Activated naive CD4-positive, alpha-beta T cell (primary cell): ENCODE measurements at places on chromosomes 12 and 14.

GRCh38 chr14:93136009-93136408 lies 20.3 kb upstream of the ITPK1 start:
- no peak for DNase-seq

DNA sequence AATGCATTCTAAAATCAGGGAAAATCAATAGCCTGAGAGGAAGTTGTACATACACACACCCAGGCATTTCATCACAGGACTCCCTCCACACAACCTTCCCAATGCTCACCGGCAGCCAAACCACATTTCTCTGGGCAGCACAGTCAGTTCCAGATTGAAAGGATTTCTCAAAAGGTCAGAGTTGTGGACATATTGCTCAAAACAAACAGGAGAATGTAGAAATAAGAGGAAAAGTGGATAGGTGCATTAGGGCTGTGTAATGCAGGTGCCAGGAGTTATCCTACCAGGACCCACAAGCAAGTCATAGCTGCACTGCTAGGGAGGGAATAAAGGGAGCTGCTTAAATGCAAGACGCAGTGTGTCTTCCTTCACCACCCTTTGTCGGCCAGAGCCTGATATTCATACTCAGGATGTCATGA lies 62.9 kb downstream of the GCH1 start:
- no peak for DNase-seq

- no peak for DNase-seq
Measured at GRCh38 chr14:28142400-28143015, 624.1 kb upstream of the FOXG1 start.

GRCh38 chr14:50354527-50354926 lies 42.2 kb downstream of the CDKL1 start:
- no peak for DNase-seq

DNA sequence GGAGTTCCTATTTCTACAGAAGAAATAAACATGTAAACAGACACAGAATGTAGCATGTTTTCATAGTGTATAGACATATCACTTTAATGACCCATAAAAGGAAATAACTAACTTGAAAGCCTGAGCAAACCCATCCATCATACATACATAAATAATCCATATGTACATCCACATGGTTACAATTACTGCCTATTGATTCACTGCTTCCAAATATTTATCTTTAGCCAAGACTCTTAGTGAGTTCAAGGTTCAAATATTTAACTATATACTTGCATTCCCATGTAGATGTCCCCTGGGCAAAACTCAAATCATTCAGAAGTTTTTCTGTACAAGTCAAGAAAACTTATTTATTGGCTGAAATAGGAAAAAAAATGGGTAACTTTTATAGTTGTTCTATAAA lies 95.4 kb downstream of the CCER1 start:
- no peak for DNase-seq

- peak; percentile 32 for DNase-seq
Measured at GRCh38 chr14:64760146-64760755, 56.0 kb downstream of the PLEKHG3 start.

- DNase-seq, result peak; percentile 67
Measured at GRCh38 chr12:71664411-71665089, 449 bp downstream of the THAP2 start.

DNA sequence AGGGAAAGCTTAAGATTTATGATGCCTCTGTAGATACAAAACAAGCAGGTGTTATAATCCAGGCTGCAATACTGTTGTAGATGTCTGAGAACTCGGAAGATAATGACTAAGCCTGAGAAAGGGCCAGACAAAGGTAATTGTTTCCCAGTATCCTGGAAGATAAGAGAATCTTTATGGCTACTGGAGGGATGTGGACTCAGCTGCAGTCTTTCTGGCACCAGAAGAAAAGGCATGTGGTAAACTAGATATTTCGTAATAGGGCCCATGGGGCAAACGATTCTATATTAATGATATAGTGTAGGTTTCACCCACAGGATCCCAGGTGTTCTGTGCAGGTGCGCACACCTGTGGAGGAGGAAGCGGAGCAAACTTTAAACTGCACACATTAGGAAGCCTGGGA lies 9.2 kb upstream of the APOLD1 start:
- no peak for DNase-seq

DNA sequence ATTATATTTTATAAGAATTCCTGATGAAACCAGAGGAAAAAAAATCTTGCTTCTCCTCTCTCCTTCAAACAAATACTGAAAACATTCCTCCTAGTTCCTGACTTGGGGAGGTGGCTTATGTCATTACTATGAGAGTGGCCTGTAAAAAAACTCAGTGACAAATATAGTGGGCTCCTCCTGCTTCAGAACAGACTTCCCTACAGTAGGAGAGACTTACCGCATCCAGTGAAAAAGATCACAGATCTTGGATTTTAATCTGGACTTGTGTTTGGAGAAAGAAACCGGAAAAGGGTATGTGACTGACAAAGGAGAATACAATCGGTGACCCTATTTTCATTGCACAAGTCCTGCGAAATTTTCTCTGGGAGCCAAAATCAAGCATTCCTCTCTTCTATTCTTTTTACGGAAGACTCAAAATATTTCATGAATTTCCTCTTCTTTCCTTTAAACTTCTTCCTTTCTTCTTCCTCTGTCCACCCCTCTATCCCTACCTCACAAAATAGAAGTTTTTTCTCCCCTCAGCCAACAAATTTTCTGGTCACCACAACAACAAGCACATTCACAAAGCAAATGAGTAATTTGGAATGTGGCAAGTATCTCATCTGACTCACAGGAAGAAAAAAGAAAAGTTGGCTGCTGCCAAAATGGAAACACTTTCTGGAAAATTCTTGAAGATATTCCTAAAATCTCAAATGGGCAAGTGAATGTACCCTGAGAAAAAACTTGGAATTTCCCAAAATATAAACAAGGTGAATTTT lies 185.1 kb upstream of the CDKN3 start:
- no peak for DNase-seq

DNA sequence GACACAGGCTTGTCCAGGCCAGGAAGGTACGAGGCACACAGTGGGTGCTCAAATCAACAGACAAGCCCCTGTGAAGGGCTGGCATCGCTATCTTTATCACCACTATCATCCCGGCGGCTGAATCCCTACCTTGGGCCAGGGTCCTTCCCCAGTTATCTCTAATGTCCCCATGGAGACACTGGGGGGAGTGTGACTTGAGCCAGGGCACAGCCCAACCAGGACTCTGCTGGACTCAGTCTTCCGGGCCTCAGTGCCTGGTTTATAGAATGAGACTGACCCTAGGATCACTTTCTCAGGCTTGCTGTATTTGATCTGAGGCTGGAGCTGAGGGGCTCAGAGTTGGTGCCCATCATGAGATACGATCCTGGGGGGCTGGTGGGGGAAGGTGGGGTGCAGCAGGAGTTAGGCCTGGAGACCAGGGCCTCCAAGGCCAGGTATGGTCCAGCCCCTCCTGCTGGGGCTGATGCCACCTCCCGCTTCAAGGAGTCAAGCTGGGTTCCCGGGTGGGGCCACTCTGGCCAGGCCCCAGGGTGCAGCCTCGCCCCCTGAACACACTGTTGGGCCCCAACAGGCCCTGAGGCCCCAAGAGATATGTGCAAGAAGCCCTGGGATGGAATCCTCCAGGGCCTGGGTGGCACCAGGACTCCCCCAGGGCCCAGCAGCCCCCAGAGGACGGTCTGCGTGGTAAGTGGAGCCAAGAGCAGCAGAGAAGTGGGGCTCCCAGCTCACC lies 11.8 kb downstream of the BEGAIN start:
- no peak for DNase-seq

- DNase-seq, result no peak
Measured at GRCh38 chr14:36619853-36620252, 37.4 kb upstream of the NKX2-8 start.

DNA sequence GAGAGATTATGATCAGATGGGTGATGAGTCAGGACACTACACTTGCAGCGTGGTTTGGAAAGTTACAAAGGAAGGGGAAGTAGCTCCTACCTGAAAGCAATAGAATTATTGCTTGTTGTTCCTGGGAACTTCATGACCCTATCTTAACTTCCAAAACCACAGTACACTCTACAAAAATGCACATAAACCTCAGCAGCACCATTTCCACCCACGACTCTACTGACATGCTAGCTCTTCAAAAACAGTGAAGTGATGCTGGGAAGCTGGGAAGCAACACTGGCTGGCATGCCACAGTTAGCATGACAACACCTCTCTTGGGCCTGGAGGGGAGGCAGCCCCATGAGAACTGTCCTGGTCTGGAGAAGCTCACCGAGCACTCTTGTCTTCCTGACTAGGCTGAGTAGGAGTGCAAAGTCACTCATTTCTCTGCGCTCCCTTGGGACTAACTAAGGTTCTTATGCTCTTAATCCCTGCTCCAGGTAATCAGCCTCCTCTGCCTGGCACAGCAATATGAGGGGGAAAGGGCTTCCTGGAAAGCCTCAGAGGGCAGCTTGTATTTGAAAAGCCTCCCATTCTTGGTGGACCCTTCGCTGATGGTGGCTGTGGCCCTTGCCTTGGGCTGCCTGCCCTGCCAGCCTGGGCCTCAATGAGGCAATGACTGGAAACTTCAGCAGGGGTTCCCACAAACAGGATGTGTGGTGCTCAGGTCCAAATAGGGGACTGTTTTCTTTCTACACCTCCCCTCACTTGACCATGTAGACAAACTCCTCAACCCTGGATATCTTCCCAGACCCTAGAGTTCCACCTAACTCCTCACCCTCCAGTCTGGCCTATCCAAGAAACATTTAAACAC lies 1.2 kb downstream of the KRT3 start:
- DNase-seq, result no peak

DNA sequence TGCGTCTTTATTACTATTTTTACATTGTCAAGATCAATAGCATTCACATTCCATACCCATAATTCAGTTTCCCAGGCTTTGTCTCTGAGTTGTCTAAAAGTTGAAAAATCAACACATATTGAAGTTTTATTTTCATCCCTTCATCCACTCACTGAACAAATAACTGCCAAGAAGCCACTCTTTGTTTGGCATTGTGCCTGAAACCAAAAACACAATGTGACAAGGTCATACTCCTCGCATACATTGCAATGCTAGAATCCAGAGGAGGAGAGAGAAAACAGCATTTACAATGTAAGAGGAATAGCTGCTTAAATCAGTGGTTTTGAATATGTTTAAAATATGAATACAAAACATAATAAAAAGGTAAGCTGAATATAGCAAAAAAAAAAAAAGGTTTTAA lies 71.8 kb downstream of the CCDC60 start:
- DNase-seq, result no peak

DNA sequence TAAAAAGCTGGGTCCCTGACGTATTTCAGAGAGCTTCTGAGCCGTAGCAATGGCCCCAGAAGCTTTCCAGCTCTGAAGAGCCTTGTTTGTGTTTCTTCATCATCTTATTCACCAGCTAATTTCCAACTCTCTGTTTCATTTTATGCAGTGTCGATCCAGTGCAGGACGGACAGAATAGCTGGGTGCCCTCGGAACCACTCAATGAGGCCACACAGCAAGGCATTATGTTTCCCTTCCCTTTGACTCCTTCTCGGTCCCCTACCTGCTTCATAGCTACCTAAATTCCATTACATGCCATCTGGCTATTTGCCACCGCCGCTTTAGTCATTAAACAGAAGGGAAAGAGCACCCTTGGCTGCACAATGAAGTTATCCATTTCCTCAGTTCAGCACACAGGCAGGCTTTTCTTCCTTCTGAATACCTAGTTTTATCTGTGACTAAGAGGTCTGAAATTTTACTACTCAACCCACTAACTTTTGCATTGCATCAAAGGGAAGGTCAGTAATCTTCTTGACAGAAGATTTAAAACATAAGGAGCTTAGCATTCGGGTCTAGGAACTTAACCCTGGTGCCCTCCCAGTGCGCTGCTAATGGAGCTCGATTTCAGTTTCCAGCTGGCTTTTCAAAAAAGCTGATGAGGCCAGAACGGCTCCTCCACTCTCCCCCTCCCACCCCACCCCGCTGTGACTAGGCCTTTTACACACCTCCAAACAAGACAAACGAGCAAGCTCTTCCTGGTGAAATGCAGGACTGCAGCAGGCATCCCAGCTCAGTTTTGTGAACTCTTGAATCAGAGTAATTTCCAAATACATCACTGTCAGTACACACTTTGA lies 176.8 kb downstream of the GXYLT1 start:
- no peak for DNase-seq

DNA sequence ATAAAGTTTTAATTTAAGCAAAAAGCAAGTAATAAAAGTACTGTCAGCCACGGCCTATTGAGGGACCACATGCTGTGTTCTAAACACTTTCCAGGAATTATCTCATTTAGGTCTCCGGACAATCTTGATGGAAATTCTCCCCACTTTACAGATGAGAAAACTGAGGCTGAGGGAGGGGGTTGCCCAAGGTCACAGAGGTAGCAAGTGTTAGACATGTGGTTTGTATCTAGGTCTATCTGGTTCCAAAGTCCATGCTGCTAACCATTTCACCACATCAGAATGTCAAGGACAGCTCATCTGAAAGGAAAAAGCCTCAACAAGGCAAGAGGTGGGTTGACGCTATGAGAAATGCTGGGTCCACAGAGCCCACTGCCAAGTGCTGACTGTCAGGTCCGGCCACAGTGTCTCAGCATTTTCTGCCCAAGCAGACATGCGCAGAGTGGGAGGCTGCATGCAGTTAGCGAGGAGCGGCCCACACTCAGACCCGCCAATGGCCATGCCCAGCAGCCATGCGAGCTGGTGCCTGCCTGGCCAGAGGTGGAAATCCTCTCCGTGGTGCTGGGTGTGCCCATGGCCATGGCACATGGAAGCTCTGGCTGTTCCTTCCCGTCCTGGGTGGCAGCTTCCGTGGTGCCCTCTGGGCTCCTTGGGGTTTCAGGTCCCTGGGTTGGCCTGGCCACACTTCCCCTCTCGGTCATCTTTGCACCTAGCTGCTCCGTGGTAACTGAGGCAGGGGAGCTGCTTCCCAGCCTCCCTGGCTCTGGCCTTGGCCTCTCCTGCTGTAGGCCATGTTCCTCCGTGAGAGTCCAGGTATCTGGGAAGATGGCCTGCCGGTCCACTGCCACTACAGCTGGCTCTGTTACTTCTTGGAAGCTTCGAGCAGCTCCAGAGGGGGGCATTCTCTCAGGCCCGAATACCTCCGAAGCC lies 18.0 kb upstream of the RPLP0 start:
- DNase-seq, result no peak
